ENCODE measurements at places on chromosomes 5 and 9.

DNA sequence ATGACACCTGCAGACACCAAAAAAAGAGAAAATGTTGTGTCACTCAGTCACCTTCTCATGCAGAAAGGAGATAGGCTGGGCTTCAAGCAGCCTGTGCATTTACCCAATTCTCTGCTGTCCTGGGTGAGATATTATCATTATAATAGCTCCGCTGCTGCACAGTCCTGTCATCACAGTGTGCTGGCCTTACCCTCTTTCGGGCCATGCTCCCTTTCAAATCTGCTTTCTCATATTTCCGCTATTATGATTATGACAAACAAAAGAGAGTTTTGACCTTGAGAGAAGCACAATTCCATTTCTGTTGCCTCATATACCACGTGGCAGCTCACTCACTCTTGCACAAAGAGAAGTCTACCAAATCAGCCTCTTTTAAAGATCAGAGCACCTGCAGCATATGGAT, 1350.1 kb upstream of the ACO1 start:
- no peak for DNase-seq

DNA sequence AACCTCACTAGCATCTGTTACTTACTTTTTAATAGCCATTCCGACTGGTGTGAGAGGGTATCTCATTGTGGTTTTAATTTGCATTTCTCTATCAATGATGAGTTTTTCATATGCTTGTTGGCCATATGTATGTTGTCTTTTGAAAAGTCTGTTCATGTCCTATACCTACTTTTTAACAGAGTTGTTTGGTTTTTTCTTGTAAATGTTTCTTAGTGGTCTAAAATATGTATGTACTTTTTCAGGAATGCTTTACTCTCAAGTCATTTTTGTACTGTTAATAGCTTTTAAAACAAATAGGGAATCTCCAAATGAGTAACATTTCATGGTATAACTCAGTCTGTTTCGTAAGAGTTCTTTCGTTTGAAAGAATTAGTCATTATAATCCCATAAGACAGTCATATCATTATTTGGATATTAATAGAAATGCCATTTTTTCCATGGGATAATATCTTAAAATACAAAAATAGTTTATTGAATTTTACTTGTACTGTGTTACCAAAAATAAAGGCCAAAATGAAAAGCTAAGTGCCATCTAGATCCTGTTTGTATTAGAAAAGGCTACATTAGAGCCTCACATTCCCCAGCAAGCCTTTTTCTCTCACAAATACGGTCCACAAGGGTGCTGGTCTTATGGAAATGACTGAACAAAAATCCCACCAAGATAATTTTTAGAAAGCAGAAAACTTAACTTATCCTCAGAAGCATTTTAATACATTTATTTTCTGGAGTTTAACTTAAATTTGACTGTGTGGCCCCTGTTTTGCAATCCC, 247.7 kb downstream of the PJA2 start:
- no peak for DNase-seq

- no peak for DNase-seq
These were observed 259.6 kb upstream of the DMRT1 start for GRCh38 chr9:581673-582497.

- no peak for DNase-seq
These were observed 79.8 kb downstream of the TENT4A start for GRCh38 chr5:6792911-6793471.

DNA sequence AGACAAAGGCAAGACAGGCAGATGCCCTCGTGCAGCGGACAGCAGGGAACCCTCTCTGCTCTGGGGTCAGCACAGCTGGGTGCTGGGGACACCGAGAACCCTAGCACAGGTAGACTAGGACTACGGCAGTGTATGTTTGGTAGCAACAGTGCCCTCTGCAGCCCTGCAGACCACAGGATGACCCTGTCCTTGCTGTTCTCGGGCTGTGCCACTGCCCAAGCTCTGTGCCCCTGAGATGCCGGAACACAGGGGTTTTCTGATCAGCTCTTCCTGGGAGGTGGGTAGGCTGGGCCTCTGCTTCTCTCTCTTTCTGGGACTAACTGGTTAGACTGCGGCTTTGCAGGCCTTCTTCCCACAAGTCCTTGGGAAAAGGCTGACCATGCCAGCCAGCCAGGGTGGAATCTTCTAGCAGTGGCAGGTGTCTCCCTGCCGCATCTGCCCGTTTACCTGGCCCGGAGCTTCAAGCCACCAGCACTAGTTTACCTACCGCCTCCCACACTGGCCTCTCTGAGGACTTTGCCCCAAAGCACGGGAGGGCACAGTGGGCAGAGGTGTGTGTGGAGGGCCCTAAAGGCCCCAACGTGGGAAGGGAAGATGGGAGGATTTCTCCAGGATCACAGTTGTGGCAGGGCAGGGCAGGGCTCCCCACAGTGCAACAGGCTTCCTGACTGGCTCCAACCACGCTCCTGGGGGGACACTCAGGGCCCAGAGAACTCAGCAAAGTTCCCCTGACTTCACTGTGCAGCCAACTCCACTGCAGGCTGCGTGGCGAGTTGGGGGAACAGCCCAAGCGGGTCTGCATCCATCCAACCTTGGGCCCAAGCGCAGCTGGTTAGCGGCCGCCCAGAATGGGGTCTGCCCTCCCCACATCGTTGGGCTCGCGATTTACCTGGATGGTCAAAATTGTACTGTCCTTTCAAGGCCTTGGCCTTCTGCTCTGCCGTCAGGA, 1.2 kb downstream of the UCK1 start:
- no peak for DNase-seq

GRCh38 chr9:136516191-136516654, 29.6 kb downstream of the NOTCH1 start:
- no peak for DNase-seq

GRCh38 chr9:82183181-82183860, 194.7 kb downstream of the SPATA31D1 start:
- DNase-seq = no peak

GRCh38 chr5:61866930-61867329, 439.1 kb upstream of the KIF2A start:
- no peak for DNase-seq

DNA sequence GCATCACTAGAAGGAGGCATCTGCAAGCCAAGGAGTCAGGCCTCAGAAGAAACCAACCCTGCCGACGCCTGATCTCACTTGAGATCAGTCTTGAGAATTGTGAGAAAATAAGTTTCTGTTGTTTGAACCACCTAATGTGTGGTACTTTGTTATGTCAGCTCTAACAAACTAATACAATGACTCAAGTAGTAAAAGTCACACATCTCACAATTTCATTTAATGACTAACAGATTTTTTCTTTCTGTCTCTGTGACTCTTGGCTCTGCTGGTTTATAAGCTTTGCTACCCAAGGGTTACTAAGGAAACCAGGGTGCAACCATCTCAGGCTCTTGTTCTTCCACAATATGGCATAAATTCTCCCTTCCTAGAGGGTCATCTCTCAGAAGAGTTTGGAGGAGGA, 315.8 kb upstream of the GRAMD2B start:
- no peak for DNase-seq

DNA sequence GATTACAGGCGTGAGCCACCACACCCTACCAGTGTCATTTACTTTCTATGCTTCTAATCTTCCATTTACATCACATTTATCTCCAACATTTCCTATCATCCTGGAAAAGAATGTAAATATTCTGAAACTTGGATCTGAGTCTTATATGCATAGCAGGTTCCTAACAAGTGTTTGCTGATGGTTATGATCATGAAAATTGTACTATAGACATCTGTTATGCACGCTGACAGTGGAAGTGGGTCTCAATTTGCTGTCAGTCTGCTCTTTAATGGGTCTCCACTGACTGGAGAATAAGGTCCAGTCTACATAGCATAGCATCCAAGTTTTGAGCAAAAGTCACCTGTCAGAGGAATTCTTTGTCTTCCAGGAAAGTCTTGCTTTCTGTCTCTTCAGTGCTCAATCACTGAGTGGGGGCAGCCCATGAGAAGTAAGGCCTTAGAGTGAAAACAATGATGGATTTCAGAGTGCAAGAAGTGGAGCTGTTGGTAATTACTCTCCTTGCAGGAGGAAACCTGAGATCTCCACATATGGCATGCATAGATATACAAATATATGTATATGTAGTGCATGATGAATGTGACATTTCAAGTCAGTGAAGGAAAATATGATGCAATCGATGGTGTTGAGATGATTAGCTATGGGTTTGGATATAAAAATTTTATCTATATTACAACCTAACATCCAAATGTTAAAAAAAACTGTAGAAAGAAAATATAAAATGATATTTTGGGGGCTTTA, 29.2 kb upstream of the MSANTD3 start:
- DNase-seq = no peak

DNA sequence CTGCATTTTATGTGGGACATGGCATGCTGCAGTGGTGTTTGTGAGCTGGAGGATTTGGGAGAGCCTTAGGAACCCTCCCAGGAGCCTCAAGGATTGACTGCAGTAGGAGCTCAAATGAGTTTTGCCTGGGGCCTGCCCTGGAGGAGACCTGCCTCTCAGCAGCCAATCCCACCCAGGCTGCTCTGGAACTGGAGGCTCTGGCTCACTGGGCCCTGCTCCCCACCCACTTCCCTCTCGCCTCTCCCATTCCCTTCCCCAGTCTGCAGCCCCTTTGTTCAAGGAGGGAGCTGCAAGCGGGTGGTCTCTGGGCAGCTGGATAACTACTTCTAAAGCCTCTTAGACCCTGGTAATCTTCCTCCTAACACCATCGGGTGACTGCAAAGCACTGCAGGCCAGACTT, 24.2 kb downstream of the KCNIP1 start:
- DNase-seq = no peak

DNA sequence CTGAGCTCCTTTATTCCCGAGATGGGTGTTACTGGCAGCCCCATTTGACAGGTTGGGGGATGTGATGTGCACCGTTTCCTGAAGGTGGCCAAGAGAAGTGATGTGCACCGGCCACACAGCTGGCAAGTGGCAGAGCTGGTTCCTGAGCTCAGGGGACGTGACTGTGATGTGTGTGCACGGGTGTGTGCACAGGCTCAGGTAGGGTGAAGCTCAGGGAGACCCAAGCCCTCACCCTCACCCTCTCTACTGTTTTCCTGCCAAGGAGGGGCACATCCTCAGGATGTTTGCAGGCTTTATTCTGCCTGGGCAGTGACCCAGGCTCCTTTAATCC, 56.6 kb downstream of the WWC1 start:
- DNase-seq = no peak
